Ovary (tissue), 10 donors: ENCODE measurements at places on chromosomes 4 and X. TPM values are rescaled to one million over a fixed set of nuclear protein-coding genes. Genes with fewer than 3 reads are reported as not detected.

DNA sequence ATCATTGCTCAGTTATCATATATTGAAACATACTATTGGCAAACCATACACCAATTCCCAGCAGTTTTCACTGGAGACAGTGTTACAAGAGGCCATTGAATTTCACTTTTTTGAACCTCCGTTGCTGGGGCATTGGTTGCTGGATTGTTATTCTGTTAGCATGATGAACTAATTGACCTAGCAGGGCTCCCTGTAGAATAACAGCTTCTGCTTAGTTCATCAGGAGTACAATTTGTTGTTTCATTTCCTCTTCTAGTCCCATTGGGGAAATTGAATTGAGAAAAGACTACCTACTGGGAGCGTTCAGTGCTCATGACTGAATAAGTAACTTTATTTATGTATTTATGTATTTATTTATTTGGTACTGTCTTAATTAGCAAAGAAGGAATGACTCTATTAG lies 151.6 kb downstream of the SLIT2 start:
- no peak overlapping the region for H3K4me3 ChIP-seq
- no peak for DNase-seq
- no peaks in the 10 kb centered on the region for H3K27me3 ChIP-seq
- H3K4me1 ChIP-seq: no peaks in the 10 kb centered on the region
- H3K36me3 ChIP-seq: no peaks in the 10 kb centered on the region
- no peak overlapping the region for H3K27ac ChIP-seq

DNA sequence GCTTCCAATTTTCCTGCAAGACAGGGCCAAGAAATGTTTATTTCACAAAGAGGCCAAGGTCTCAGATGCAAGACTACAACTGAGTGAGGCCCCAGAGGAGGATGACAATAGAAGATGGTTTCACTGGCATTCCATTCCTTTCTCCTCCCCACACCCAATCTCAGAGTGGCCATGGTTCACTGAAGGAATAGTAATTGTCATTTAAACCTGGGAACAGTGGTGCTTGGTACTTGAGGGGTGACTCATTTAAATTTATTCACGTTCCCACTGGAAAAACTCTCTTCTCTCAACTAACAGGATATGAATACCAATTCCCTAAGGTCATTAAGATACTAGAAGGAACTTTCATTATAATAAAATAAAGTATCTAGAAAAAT lies 35.3 kb upstream of the CXCL8 start:
- H3K36me3 ChIP-seq: no peaks in the 10 kb centered on the region
- no peaks in the 10 kb centered on the region for H3K27me3 ChIP-seq
- no peak for DNase-seq
- H3K27ac ChIP-seq: peak overlapping the region; percentile 43
- H3K4me1 ChIP-seq: no peaks in the 10 kb centered on the region

DNA sequence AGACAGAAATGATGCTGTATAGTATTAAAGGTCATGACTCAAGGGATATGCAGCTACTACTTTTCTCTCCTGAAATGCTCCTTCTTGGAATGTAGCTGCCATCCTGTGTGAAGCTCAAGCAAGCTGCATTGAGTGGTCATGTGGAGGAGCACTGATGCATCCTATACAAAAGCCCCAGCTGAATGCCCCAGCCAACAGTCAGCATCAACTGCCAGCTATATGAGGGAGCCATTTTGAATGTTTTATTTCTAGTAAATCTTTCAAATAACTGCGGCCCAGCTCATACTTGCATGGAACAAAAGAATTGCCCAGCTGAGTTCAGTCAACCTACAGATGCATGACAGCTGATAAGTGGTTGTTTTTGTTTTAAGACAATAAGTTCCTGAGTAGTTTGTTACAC lies 165.0 kb upstream of the GEMIN8 start:
- no peak overlapping the region for H3K27ac ChIP-seq
- no peaks in the 10 kb centered on the region for H3K36me3 ChIP-seq
- H3K4me3 ChIP-seq: no peak overlapping the region

DNA sequence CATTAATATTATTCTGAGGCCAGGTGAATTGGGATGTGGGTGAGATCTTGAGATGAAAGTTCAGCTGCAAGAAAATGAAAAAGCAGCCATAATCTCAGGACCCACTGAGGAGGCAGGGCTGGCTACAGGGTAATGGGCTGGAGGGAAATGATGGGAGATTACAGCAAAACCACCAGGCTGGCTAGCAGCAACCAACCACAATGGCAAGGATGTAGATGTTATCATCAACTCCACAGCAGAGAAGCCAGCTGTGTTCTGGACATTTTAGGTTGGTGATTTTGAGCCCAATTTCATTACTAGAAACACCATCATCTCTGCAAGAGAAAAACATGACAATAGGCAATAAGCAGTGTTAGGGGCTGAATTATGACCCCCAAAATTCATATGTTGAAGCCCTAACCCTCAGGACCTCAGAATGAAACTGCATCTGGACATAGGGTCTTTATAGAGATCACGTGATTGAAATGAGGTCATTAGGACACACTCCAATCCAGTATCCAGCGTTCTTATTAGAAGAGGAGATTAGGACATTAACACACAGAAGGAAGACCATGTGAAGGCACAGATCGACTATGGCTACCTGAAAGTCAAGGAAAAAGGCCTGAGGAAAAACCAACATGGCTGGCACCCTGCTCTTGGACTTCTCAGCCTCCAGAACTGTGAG lies 139.8 kb upstream of the KIT start:
- H3K36me3 ChIP-seq: no peaks in the 10 kb centered on the region
- H3K27ac ChIP-seq: no peak overlapping the region
- no peak overlapping the region for H3K4me3 ChIP-seq
- H3K4me1 ChIP-seq: peaks cover 3% of the 10 kb centered on the region

The DMP1 gene
- total RNA-seq: not detected

GRCh38 chr4:168501407-168501806 lies 4.6 kb downstream of the PALLD start:
- H3K27ac ChIP-seq: no peak overlapping the region
- no peaks in the 10 kb centered on the region for H3K36me3 ChIP-seq
- H3K27me3 ChIP-seq: no peaks in the 10 kb centered on the region
- DNase-seq: no peak

The TLR8 gene
- total RNA-seq: 0.48 TPM

The MAGEA11 gene
- total RNA-seq: not detected

- no peaks in the 10 kb centered on the region for H3K36me3 ChIP-seq
- no peaks in the 10 kb centered on the region for H3K4me1 ChIP-seq
These were observed 87.2 kb upstream of the MCF2 start for GRCh38 chrX:139795196-139795595.

DNA sequence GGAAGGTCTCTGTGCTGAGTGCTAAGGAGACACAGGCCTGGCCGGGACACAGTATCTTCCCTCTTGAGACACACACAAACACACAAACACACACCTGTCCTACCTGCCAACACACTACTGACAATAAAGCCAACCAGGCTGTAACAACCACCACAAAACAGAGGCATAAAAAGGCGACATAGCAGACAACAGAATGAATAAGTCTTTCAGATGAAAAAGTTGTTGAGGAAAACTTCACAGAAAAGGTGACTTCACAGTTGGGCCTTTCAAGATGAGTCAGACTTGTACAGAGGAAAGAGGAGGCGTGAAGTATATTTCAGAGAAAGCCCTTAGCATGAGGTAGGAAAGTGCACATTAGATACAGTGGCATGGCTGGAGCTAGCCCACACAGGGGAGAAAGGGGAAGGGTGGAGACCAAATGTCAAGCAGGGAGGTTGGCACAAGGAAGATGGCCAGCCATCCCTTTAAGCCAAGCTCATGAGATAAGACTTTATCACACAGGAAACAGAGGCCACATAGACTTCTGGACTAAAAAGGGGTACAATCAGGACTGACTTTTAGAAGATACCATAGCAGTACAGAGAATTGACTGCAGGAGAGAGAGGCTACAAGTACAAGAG lies 54.0 kb downstream of the SLC9A7 start:
- H3K27me3 ChIP-seq: no peaks in the 10 kb centered on the region
- H3K27ac ChIP-seq: no peak overlapping the region
- no peaks in the 10 kb centered on the region for H3K36me3 ChIP-seq
- H3K4me1 ChIP-seq: no peaks in the 10 kb centered on the region
- no peak overlapping the region for H3K4me3 ChIP-seq
- DNase-seq: no peak

- H3K27ac ChIP-seq: no peak overlapping the region
- H3K4me1 ChIP-seq: no peaks in the 10 kb centered on the region
- H3K36me3 ChIP-seq: no peaks in the 10 kb centered on the region
- no peaks in the 10 kb centered on the region for H3K27me3 ChIP-seq
These were observed 503.0 kb upstream of the CPXCR1 start for GRCh38 chrX:88244066-88244465.

- DNase-seq: no peak
- H3K36me3 ChIP-seq: no peaks in the 10 kb centered on the region
- H3K27ac ChIP-seq: no peak overlapping the region
- no peaks in the 10 kb centered on the region for H3K4me1 ChIP-seq
- H3K4me3 ChIP-seq: no peak overlapping the region
- no peaks in the 10 kb centered on the region for H3K27me3 ChIP-seq
These were observed 54.5 kb downstream of the KLHL8 start for GRCh38 chr4:87165892-87166291.

The TRIM60 gene
- not detected for total RNA-seq

The TCEAL7 gene
- total RNA-seq: 19.1 TPM

GRCh38 chrX:63503541-63503940 lies 152.4 kb upstream of the SPIN4 start:
- H3K27ac ChIP-seq: no peak overlapping the region
- no peak for DNase-seq
- H3K4me1 ChIP-seq: peaks cover 2% of the 10 kb centered on the region
- no peaks in the 10 kb centered on the region for H3K27me3 ChIP-seq

DNA sequence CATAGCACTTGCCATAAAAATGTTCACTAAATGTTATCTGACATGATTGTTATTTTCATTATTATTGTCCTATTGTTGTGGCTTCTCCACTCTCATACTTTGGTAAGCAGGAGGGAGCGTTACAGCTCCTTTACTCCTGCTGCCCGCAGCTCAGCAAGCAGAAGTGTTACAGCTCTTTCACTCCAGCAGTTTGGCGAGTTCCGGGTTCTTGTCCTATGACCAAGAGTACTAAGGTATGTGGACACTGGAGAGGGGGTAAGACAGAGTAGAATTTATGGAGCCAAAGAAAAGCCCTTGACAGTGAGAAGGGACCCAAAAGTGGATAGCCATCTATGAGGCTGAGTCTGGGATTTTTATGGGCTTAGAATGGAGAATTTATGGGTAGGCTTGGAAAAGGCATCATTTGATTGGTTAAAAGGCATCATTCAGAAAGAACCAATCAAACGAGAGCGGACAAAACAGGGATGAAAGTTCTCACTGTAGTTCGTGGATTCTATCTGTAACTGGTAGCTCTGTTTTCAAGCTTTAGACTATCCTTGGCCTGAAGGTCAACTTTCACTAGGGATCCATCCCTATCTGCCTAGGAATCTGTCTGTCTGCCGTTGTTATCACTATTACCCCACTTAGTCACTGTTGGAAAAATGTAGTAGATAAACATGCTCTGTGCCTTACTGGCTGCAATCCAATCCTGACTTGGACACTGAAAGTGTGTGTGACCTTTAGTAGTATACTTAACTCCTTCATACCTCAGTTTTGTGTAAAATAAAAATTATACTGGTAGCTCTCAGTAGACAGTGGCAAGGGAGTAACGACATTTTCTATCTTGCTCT lies 545.6 kb upstream of the LCORL start:
- H3K4me3 ChIP-seq: no peak overlapping the region
- no peak overlapping the region for H3K27ac ChIP-seq
- no peaks in the 10 kb centered on the region for H3K4me1 ChIP-seq
- no peaks in the 10 kb centered on the region for H3K36me3 ChIP-seq
- DNase-seq: no peak
- no peaks in the 10 kb centered on the region for H3K27me3 ChIP-seq

DNA sequence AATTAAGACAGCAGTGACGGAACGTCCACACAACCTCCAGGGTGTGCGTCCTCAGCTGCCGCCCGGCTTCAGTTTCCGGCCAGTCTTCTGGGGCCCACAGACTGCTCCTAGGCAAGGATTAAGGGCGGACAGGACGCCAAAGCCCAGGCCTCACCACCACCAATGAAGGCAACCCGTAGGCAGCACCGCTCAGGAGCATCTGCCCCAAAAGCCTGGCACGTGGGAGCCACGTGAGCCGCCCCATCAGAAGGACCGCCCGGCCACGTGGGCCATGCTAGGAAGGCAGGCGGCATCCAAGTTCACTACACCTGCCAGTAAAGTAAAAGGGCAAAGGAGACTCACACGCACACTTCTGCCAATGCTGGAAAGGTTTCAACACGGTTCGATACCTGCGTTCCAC lies 14.3 kb downstream of the FAM53A start:
- H3K4me3 ChIP-seq: no peak overlapping the region
- no peak for DNase-seq
- H3K27me3 ChIP-seq: no peaks in the 10 kb centered on the region
- H3K27ac ChIP-seq: no peak overlapping the region

The MAGEC1 gene
- not detected for total RNA-seq

- H3K4me1 ChIP-seq: no peaks in the 10 kb centered on the region
- no peak for DNase-seq
- H3K36me3 ChIP-seq: no peaks in the 10 kb centered on the region
- H3K27ac ChIP-seq: no peak overlapping the region
- H3K4me3 ChIP-seq: no peak overlapping the region
These were observed 49.2 kb downstream of the WDFY3 start for GRCh38 chr4:84917086-84917821.

DNA sequence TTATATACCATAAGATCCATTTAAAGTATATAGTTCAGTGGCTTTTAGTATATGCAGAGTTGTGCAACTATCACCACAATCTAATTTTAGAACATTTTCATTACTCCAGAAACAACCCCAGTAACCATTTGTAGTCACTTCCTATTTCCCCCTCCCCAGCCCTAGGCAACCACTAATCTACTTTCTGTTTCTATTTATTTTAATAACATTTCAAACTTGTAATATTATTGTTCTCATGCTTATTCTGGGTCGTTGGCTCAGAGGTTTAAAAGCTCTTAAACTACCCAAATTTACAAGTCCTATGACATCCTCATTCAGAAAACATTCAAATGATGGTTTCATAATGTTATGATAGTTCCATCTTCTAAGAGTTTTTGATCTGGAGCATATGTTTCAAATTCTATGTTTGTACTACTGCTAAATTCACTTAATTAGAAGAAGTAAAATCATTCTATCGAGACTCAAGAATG lies 18.4 kb downstream of the XIAP start:
- DNase-seq: no peak
- H3K27me3 ChIP-seq: no peaks in the 10 kb centered on the region
- H3K36me3 ChIP-seq: no peaks in the 10 kb centered on the region
- no peak overlapping the region for H3K27ac ChIP-seq

- no peak overlapping the region for H3K27ac ChIP-seq
- DNase-seq: no peak
- no peak overlapping the region for H3K4me3 ChIP-seq
- H3K36me3 ChIP-seq: no peaks in the 10 kb centered on the region
- H3K27me3 ChIP-seq: no peaks in the 10 kb centered on the region
These were observed 748.9 kb upstream of the MAGEB2 start for GRCh38 chrX:29466456-29466855.

- no peaks in the 10 kb centered on the region for H3K27me3 ChIP-seq
- peaks cover 39% of the 10 kb centered on the region for H3K4me1 ChIP-seq
- H3K27ac ChIP-seq: peak overlapping the region; percentile 54
- H3K36me3 ChIP-seq: no peaks in the 10 kb centered on the region
- DNase-seq: no peak
These were observed 45.8 kb downstream of the TSPAN5 start for GRCh38 chr4:98612318-98613250.

GRCh38 chr4:71694961-71695360 lies 88.9 kb downstream of the GC start:
- DNase-seq: no peak
- H3K27ac ChIP-seq: no peak overlapping the region

The HSFX4 gene
- total RNA-seq: not detected
